ENCODE measurements at places on chromosomes 3 and 15.
A peak's percentile ranks its signal among the peaks of the same experiment; 100 is the strongest.

GRCh38 chr15:48472756-48473155 lies 141.5 kb downstream of the DUT start:
- DNase-seq: peak; percentile 47

DNA sequence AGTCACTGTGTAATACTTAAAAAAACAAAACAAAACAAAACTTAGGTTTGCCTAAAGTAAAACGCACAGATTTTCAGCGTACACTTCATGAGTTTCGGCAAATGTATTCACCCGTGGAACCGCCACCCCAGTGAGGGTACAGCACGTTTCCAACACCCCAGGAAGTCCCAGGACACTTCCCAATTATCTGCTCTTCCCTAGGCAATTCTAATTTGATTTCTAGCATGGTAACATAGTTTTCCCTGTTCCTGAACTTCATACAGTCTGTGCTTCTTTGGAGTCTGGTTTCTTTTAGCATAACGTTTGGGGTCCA lies 497 bp upstream of the CLASP2 start:
- no peak for DNase-seq

GRCh38 chr3:52534281-52535183 lies 875 bp upstream of the NT5DC2 start:
- no peak for DNase-seq

DNA sequence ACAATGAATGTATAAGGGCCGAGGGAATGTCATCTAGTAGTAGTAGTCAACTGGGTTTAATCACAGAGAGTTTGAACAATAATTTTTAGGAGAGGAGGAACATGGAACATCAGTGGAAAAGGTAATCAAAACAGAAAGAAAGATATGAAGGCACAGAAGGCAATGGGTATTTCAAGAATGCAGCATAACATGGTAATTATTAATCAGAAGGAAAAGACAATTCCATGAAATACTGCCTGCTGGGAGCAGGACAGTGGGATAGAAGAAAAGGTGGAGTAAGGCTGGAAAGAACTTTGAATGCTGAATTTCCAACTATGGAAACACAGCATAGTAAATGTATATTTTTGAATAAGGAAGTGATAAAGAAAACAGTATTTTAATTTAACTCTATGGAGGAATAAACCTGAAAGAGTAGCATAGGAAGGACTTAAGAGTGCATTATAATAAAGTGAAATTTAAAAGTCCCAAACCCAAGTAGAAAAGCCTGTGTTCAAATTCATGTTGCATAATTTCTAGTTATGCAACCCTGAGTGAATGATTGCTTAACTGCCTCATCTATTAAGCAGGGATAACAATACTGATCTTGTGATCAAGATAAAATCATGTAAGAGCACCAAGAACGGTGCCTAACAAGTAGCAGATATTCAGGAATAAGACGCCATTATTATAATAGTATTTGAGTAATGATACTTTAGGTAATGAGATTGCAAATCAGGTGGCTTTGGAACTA lies 357.7 kb downstream of the TBC1D5 start:
- no peak for DNase-seq

GRCh38 chr15:83769411-83769999 lies 115.6 kb downstream of the ADAMTSL3 start:
- DNase-seq: no peak

DNA sequence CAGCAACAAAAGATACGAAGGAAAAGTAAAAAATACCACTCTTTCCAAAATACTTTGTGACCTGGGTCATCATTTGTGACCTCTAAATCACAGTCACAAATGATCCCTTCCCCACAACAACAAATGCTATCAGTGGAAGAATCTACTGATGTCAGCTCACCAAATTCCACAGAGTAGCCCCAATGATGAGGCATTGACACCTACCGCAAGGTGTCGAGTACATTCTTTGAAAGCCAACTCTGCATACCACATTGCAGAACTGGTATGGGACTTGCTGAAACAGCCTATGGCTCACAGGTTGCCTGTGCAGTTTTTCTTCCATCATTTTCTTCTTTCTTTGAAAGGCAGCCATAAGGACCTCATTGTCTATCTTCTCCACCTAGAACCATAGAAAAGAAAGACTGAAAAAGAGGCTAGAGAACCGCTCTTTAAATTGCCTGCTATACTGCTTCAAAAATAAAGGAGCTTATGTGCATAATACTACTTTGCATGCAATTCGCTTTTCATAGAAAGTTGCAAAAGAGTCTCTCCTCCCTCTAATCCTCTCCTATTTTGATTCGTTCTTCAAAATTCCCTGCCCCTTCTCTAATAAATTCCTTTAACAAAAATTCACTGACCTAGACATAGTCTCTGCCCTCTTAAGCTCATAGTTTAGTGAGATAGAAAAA lies 21.4 kb upstream of the KPNA1 start:
- no peak for DNase-seq

GRCh38 chr3:131072845-131073244 lies 46.2 kb downstream of the NEK11 start:
- no peak for DNase-seq

GRCh38 chr3:88113311-88114162 lies 36.2 kb upstream of the C3orf38 start:
- DNase-seq: peak; percentile 44

- DNase-seq: no peak
These were observed 855.5 kb downstream of the ROBO1 start for GRCh38 chr3:78912259-78912658.

GRCh38 chr3:15755181-15755580 lies 42.6 kb downstream of the ANKRD28 start:
- DNase-seq: no peak

- no peak for DNase-seq
These were observed 83.6 kb upstream of the MBNL1 start for GRCh38 chr3:152184971-152185686.

DNA sequence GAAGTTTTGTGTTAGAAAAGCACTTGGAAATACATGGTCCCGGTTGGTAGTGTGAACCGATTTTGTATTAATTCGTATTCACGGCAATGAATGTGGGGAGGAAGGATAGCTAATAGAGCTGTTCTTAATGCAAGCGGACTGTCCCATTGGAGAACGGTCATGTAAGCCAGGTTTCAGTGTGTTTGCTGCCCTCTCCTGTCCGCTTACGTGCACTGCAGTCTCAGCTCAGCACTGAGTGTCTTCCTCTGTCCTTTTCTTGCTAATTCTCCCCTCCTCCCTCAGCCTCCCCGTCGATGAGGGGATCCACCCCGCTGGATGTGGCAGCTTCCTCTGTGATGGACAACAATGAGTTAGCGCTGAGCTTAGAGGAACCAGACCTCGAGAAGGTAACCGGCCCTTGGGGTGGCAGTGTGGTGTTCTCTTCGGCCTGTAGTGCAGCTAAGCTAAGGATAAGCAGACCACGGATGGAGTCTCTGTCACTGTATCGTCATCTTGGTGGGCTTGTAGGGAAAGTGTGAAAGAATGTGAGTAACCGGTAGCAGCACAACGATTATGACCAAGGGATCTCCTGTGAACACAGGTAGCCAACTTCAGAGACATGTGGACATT lies 267.5 kb upstream of the CHRM5 start:
- DNase-seq: peak; percentile 23

GRCh38 chr3:59251869-59252268 lies 202.0 kb upstream of the CFAP20DC start:
- DNase-seq: no peak

DNA sequence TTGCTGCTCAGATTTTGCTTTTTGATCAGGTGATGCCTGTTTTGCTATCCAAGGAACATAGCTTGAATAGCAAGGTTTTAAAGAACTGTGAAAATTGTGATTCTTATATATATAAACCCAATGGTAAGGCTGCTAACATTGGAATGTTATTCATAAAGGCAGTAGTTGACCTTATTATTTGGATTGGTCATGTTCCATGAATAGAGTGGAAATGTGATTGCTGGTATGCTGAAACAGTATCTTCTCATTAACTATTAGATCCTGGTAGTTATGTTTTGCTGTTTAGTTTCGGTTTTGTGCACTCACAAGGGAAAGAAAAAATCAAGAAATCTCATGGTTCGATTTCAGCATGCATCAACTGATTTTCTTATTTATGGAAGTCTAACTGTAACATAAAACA lies 78.7 kb upstream of the NPHP3 start:
- DNase-seq: no peak

DNA sequence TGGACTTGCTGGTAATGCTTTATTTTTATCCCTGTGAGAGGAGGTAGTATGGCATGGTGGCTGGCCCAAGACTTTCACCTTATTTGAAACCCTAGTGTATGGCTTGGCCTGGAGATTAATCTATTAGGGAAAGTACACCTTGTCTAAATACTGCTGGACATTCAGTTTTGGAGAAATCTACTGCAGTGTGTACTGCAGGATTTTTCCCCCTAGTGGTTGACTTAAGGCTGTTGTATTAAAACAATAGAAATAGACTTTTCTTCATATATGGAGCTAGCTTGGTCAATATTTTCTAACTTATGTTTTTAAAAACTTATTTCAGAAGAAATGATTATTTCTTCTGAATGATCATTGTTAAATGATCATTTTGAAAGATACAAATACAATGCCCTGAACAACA lies 13.9 kb upstream of the SLITRK3 start:
- DNase-seq: no peak

GRCh38 chr3:78732471-78732870 lies 1035.3 kb downstream of the ROBO1 start:
- no peak for DNase-seq

GRCh38 chr3:35592589-35593295 lies 46.6 kb upstream of the ARPP21 start:
- DNase-seq: no peak

DNA sequence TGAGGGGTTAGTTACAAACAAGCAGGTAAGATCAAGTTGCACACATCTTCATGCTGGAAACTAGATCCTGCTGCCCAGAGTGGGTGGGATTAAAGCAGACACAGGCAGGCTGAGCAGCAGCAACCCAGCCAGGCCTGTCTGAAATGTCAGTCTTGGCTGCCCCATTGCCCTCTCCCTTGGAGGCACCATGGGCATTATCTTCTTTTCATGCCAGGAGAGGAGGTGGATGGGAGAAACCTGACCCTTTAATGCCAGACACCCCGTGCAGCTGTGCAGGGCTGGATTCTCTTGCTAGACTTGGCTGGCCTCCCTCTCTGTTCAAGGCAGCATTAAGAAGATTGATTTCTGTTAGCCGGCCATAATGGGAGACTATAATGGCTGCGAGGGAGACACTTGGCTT lies 23.0 kb upstream of the EPHB1 start:
- DNase-seq: no peak

DNA sequence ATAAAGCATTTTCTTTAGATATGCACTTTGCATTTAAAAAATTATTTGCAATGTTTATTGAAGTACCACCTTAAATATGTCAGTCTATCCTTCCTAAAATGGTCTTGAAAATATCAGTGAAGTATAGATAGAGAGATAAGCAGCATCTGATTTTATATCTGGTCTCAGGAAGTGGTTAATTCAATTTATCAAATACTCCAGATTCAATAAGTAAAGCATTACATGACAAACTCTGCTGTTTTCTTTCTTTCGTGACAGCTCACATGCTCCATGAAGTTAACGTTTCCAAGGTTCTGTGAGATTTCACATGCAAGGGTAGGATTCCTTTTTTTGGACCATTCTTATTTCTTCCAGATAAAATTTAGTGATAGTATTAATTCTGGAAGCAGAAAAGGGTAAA lies 775.4 kb upstream of the ROBO1 start:
- no peak for DNase-seq

DNA sequence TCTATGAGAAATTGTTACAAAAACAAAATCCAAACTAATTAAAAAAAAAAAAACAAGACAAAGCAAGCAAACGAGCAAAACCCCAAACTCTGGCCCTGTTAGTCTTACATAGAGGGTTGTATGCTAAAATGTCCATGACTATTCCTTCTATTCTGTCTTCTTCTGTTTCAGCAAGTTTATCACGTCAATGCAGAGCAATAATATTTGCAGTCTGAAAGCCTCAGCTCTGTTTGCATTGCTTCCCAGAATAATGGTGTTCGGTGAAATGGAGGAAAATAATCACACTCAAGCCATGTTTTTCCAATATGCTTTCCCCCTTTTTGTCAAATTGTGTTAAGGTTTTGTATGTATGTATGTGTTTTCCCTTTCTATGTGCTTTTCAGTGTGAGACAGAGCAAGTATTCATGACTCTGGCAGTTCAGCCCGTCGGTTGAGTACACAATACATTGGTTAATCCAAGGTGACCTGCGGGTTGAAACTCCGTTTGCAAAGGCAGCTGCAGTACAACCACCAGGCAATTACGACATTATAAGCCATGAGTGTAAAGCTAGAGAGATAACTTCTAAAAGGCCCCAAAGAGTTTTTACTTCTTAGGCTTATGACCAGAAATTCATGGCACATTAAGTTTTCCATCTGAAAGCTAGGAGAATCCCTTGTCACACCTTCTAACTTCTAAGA lies 34.9 kb upstream of the MAGI1 start:
- no peak for DNase-seq

GRCh38 chr15:30046430-30046829 lies 36.3 kb upstream of the GOLGA8J start:
- DNase-seq: no peak

GRCh38 chr3:128319741-128320141 lies 146.9 kb downstream of the DNAJB8 start:
- DNase-seq: no peak

DNA sequence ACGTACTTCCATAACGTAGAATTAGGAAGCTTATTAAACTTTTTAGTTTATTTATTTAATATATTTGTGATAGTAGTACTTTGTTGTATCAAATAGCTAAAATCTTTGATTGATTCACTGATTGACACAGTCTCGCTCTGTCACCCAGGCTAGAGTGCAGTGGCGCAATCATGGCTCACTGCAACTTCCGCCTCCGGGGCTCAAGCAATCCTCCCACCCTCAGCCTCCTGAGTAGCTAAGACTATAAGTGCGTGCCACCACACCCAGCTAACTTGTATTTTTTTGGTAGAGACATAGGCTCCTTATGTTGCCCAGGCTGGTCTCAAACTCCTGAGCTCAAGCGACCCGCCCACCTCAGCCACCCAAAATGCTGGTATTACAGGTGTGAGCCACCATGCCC lies 5.7 kb downstream of the APH1B start:
- DNase-seq: no peak

DNA sequence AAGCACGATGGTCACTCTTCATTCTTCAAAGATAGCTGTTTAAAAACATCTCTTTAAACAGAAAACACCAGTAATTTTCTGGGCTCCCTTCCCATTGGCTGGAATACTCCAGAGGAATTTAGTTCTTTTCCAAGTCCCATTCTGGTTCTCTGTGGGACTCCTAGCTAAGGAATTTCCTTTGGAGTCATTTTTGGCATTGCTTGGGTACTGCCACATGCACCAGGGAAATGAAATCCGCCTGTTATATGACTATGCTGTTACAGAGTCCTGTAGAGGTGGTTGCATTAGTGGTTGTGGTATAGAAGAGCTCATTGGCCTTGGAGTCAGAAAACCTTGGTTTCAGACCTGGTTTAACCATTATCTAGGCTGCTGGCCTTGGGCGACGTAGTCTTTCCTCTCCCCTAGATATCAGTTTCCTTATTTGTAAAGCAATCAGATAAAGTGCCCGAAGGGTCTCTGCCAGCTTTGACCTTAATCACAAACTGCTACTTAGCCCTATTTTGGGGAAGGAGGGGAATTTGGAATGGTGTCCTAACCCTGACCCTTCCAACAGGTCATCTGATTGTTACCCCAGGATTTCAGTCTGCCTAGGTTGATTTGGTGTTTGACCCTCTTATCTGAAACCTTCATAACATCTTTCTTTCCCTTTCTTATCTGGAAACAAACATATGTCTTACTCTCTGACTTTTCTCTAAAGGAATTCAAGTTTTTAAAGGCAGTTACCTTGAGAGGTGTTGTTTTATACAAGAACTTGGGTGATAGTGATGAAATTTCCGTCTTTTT lies 13.4 kb downstream of the RTP1 start:
- peak; percentile 38 for DNase-seq

All from HS-5 (cell line).